ENCODE measurements at places on chromosomes 16 and 17.

- DNase-seq: no peak
Observed at GRCh38 chr17:35965272-35965671, 16.0 kb downstream of the CCL16 start.

- DNase-seq: no peak
Observed at GRCh38 chr17:12429116-12429515, 236.6 kb upstream of the MYOCD start.

GRCh38 chr17:75909812-75910274 lies 5.2 kb upstream of the MRPL38 start:
- no peak for DNase-seq

GRCh38 chr16:69537706-69538080 lies 28.1 kb upstream of the NFAT5 start:
- no peak for DNase-seq

DNA sequence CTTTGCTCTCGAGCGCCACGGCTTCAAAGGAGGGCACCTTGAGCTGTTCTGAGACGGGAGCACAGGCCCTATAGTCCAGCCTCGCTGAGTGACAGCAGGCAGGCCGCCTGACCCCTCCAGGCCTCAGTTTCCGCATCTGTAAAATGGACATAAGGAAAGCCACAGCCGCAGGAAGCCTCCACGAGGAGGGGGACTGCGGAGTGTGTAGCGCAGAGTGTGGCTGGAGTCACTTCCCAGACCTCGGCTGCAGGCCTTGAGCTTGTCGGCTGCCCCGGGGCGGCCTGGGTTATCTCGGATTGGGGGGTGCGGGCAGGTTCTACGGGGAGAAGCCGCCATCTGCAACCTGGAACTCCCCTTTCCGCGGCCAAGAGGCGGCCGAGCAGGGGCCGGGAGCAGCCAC lies 40.8 kb downstream of the ZFPM1 start:
- no peak for DNase-seq

DNA sequence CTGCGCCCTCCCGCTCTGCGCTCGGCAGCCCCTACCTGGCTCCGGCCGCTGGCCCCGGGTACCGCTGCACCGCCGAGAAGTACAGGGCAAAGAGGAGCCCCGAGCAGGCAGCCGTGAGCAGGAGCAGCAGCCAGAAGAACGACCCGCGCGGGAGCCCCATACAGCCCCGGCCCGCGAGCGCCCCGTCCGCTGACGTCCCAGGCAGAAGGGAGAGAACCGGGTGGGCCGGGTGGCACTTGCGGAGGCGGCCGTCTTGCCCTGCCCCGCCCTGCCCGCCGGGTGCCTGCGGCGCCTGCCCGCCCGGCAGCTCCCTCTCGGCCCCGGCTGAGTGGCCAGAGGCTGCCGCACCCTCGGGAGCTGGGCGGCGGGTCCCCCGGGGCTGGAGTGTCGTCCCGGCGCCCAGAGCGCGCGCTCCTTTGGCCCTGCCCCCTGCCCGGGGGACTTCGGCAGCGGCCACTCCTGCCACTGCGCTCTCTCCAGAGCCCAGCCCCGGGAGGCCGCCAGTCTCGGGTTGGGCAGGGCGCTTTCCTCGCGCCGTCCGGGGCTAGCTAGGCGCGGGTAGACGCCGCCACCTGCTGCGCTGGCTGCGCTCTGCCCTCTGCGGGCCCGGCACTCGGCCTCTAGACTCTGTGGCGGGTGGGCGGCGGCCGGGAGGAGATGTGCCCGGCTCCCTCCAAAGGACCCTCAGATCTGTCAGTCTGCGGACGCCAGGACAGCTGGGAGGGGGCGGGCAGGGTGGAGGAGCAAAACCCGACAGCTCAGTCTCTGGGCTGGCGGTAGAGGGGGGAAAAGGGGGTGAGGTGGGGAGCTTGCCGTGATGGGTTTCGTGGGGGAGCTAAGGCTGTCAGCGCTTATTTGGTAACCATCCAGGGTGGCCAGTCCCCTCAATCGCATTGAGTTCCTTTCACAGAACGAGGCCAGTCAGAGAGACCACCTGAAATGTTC lies at the start of gene ST6GALNAC2:
TSS of gene ST6GALNAC2 (minus strand) at position 212 of the 945 bp plus-strand sequence. CDS start at position 160, 52 bp downstream.
- peak; percentile 76 for DNase-seq

GRCh38 chr16:69494991-69495392 lies 70.6 kb downstream of the CYB5B start:
- no peak for DNase-seq

GRCh38 chr16:84379709-84380362 lies 11.5 kb downstream of the ATP2C2 start:
- DNase-seq: no peak

DNA sequence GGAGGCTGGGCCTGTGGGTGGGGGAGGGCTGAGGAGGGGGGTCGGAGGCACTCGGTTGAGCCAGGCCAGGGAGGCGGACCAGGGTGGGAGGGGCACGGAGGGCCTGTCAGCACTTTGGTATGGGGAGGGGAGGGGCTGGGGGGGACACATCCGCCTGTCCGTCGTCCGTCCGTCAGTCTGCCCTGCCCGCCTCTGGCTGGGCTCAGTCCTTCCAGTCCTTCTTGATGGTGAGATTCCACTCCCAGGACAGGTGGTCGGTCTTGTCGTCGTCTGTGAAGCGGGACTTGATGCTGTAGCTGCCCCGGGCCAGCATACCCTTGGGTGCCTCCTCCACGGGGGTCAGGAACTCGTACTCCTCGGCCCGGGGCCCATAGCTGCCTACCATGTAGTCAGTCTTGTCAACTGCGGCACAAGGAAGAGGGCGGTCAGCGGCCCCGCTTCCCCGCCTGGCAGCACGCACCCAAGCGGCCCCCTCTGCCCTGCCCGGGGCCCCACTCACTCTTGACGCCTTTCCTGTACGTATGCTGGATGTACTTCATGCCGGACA lies 2.4 kb downstream of the ARHGDIA start:
- DNase-seq: peak; percentile 77

DNA sequence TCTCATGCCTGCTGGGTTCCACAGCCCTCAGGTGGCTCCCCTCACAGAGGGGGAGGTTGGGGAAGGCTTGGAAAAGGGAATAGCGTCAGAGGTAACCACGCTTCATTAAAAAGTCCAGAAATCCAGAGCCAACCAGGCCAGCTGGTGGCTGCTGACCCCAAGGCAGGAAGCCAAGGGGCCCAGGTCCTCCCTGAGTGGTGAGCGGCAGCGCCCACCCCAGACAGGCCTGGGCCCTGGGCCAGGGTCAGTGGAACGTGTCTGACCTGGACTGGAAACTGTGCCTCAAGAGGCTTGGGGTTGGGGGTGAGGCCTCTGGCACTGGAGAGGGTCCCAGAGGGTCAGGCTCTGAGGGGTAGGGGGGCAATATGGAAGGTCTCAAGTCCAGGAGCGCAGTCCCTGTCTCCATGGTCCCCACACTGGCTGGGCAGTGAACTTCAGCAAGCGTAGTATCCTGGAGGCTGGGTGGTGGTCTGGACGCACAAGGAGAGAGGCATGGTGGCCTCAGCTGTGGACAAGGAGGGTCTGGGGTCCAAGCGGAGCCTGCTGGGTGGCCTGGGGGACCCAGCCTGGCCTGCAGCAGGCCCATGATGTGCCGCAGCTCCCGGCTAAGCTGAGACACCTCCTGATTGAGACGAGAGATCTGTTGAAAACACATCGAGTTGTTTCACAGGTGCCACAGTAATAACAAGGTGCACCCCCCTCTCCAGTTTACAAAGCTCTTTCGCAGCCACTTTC lies 5.2 kb upstream of the RAB5C start:
- no peak for DNase-seq

- DNase-seq: no peak
Observed at GRCh38 chr16:86823125-86823524, 244.8 kb downstream of the FOXL1 start.

- no peak for DNase-seq
Observed at GRCh38 chr17:74206332-74206818, 2.9 kb downstream of the RPL38 start.

DNA sequence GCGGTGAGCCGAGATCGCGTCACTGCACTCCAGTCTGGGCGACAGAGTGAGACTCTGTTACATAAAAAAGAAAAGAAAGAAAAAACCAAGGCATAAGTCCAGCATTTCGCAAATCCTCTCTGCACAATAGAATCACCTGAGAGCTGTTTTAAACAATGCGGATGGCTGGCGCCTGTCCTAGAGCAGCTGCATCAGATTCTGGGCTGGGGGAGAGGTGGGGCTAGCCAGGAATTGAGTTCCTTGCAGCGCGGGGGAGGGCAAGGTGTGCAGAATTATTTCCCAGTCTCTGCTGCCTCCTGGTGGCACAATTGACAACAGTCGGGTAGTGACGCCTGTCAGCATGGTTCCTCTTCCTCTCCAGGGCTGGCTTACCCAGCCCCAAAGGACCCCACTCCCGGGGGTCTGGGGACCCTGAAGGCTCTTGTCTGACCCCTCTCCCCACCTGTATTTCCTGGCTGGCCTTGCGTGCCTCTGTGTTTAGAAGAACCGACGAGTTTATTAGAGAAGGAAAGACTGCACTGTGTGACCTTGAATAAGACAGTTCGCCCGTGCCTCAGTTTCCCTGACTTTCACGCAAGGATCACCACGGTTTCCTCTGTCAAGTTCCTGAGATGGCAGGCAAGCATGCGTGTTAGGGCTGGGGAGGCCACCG lies 41.1 kb upstream of the PLCG2 start:
- DNase-seq: peak; percentile 76

- no peak for DNase-seq
Observed at GRCh38 chr17:17783116-17783824, 53.5 kb downstream of the SREBF1 start.

DNA sequence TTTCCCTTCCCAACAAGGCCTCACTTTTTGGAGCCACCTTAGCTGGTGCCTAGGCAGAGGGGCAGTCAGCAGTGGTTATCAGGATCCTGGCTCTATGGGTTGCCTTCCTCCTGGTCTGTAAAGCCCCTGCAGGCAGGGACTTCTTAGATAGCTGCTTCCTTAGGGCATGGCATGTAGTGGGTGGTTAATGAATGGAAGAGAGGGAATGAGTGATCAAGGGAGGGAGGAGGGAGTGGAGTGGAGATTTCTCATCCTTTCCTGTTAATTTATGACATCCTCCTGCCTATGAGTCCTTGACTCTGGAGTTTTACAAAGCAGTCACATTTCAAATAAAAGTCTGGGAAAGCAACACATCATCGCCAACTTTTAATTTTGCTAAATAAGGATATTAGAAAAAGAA lies 40.7 kb downstream of the SNX20 start:
- DNase-seq: no peak

DNA sequence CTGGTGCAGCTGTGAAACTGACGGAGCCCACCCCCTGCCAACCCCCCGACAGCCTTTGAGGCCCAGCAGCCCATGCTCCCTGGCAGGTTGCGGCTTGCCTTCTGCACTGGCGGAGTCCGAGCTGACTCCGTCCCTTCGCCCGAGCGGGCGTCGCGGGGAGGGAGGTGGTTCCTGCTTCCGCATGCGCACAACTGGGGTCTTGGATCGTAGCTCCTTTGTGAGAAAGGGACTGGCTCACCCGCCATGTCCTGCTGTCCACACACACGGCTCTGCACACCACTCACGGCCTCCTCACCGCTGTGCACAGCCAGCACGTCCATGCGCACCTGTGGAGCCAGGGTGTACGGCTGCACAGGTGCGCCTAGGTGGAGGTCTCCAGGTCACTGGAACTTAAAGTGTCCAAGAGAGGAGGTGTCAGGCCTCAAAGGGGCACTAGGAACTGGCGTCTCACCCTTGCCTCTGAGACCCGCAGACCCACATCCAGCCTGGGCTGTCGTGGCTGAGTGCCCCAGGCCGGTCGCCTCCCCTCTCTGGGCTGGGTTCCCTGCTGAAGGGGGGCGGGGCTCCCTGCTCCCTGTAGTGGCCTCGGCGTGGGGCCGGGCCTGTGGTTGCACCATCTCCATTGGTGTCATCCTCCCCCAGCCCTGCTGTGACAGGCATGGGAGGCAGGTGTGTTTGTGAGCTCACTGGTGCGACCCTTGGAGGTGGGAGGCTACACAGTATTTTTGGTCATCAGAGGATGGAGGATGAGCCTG lies 45.3 kb downstream of the JPH3 start:
- no peak for DNase-seq

GRCh38 chr16:68319185-68319908 lies 8.5 kb downstream of the PRMT7 start:
- DNase-seq: no peak

GRCh38 chr17:77951123-77951522 lies 7.4 kb upstream of the TNRC6C start:
- DNase-seq: no peak

DNA sequence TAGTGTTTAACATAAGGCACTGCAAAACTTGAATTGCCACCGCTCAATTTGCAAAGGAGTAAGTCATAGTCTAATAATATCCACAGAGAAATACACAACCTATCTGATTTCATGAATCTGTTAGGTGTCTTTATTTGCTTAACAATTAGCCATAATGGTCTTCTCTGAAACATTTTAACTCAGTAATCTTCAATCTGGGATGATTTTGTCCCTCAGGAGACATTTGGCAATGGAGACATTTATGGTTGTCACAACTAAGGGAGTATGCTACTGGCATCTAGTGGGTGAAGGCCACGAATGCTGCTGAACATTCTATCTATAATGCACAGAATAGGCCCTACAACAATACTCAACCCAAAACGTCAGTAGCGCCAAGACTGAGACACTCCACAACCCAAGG lies 4.3 kb downstream of the UBE2G1 start:
- DNase-seq: no peak

- peak; percentile 40 for DNase-seq
Observed at GRCh38 chr17:15273141-15273793, 8.1 kb upstream of the PMP22 start.

- no peak for DNase-seq
Observed at GRCh38 chr16:4184038-4184702, 57.7 kb downstream of the SRL start.

DNA sequence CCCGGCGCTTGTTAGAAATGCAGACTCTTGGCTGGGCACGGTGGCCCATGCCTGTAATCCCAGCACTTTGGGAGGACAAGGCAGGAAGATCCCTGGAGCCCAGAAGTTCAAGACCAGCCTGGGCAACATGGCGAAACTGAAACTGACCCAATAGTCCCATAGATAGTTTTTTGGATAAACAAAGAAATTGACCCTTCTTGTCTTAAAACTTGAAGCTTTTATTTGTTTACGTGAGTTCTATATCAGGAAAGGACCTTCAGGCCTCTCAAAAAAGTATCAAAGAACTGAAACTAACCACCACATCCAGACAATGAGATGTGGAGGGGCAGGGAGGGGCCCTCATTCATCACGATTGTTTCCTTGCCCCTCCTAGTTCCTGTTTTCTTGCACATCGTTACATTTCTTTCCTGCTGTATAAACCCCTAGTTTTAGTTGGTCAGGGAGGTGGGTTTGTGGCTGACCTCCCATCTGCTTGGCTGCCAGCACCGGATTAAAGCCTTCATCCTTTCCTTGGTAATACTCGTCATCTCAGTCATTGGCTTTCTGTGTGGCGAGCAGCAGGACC lies 29.9 kb upstream of the PRM1 start:
- no peak for DNase-seq

DNA sequence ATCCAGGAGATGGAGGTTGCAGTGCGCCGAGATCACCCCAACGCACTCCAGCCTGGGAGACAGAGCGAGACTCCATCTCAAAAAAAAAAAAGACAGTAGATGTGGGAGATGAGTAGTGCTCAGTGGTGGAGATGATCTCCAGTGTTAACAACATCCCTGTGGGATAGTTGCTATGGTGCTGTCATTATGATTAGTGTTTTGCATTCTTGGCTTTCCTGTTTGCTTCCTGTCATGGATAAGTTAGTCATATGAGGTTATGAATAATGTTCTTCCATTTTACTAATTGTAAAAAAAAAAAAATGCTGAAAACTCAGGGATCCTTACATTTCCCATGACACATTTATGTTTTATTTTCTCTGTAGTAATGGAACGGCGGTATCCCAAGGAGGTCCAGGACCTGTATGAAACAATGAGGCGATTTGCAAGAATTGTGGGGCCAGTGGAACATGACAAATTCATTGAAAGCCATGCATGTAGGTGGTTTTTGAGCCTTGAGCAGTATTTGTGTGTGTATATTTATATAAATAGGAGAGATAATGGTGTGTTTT lies 24.5 kb upstream of the DUSP14 start:
- DNase-seq: no peak
